ENCODE measurements at places on chromosomes 2 and 18.

DNA sequence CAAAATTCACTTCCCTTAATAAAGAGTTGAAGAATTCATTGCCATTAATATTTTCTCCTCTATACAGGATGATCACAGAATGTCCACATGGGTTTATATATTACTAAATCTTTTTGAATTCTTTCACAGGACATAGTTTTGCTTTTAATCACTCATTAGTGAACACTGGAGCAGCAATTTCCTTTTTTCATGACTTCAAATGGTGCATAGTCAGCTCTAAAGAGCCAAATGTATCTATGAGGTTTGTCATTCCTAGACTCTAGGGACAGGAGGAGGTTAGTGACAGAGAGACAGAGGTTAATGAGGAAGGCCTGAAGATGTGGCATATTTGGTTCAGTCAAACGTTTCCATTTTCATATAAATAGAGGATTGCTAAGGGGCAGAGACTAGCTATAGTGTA lies 111.8 kb downstream of the FSHR start:
- no peak for DNase-seq

- DNase-seq: no peak
Observed at GRCh38 chr2:8021921-8022320, 659.9 kb upstream of the ID2 start.

DNA sequence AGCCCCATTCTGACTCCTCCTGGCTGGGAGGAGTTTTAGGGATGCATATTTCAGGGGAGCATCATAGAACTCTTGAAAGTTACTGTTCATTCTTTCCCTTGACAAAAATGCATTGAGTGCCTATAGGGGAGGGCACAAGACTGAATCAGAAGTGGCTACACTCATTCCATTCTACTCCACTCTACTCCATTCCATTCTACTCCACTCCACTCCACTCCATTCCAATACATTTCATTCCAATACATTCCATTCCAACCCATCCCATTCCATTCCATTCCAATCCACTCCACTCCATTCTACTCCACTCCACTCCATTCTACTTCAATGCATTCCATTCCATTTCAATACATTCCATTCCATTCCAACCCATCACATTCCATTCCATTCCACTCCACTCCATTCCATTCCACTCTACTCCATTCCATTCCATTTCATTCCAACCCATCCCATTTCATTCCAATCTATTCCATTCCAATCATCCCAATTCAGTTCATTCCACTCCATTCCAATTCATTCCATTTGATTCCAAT lies 110.8 kb downstream of the LOXHD1 start:
- no peak for DNase-seq

GRCh38 chr2:74815941-74816340 lies 18.0 kb upstream of the HK2 start:
- no peak for DNase-seq

- DNase-seq: no peak
Observed at GRCh38 chr2:236250909-236251579, 13.2 kb downstream of the ASB18 start.

- no peak for DNase-seq
Observed at GRCh38 chr2:10297959-10298531, 4.7 kb upstream of the HPCAL1 start.

DNA sequence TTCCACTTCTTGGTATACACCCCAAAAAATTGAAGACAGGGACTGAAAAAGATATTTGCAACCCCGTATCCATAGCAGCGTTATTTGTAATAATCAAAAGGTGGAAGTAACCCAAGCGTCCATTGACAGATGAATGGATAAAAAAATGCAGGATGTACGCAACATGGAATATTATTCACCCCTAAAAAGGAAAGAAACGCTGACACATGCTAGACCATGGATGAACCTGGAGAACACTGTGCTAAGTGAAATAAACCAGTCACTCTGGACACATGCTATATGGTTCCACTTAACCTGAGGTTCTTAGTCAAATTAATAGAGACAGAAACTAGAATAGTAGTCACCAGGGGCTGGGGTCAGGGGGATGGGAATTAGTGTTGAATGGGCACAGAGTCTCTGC lies 38.6 kb upstream of the PRLH start:
- DNase-seq: no peak

GRCh38 chr2:209901172-209901571 lies 101.3 kb upstream of the RPE start:
- no peak for DNase-seq

DNA sequence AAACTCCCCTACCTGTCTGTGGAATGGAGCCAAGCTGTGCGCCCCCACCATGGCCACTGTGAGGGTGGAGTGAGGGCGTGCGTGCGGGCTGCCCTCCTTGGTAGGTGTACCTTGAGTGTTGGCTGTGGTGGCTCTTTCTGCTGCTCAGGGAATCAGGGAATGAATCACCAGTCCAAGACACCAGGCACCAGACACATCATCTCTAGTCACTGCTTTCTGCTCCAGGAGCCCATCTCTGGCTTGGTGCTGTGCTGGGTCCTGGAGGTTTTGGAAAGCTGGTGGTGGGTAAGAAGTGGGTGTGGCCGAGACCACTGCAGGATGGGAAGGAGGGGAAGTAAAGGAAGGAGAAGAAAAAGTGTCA lies 209.9 kb downstream of the SEPTIN10 start:
- no peak for DNase-seq

- no peak for DNase-seq
Observed at GRCh38 chr2:2633017-2633416, 301.9 kb upstream of the MYT1L start.

- no peak for DNase-seq
Observed at GRCh38 chr2:9641641-9642040, 10.8 kb upstream of the YWHAQ start.

DNA sequence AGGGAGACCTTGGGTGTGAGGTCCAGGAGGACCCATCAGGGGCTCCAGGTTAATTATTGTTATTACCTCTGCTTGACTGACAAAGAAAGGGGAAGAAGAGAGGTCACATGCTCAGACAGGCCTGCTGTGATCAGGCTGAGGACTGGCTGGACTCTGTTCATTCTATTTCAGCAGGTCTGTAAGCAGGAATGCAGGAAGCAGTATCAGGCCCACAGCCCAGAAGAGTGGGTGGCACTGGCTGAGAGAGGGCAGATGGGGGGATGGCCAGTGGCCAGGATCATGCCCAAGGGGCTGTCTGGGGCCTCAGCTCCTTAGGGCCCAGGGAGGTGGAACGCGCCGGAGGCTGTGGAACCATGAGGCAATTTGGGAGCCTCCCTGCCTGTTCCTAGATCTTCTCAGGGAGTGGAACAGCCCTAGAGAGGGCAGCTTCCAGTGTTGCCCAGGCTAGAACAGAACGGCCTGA lies 43.7 kb upstream of the ZBTB7C start:
- DNase-seq: no peak

DNA sequence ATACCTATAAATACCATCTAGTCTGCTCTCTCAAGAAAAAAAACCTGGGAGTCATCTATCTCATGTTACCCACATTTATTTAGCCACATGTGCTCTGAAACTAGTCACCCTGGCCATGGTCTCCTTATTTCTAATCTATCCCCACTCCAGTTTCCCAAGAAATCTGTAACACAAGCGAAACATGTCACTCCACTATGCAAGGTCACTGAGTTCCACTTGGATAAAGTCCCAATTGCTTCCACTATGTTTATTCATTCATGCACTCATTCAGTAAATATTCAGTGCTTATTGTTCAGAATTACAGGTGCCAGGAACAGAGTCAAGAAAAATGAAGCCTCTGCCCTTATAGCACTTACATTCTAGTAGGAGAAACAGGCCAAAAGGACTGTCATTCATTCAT lies 369.4 kb upstream of the CYRIA start:
- no peak for DNase-seq

DNA sequence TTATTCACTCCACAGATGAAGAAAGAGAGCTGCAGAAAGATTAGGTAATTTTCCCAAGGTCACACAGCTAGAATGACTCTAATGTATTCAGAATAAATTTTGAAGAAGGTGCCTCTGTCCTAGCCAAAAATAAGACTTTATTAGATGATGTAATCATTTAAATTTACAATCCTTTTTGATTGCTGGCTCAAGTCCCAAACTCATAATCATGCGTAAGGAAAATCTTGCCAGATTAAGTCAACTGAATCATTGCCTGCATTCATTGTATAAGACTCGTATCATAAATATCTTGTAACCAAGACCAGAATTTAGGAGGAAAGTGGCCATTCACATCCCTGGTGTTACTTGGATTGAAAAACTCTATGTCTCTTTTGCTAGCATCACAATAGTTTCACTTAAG lies 53.1 kb upstream of the STK39 start:
- DNase-seq: no peak

DNA sequence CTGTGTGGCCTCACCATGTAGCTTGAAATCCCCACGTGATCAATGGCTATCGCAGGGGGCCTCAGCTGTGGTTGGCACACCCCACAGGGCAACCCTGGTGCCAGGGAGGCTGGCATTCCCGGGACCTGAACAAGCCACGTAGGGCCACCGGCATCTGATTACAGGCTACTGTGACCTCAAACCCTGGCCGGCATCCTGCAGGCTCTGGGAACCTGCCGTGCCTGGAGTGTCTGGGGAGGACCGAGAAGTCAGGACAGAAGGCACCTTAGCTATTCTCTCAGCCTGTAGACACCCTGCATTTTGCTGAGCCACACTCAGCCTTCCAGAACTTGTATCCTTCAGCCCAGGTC lies 213.0 kb downstream of the GLI2 start:
- no peak for DNase-seq

DNA sequence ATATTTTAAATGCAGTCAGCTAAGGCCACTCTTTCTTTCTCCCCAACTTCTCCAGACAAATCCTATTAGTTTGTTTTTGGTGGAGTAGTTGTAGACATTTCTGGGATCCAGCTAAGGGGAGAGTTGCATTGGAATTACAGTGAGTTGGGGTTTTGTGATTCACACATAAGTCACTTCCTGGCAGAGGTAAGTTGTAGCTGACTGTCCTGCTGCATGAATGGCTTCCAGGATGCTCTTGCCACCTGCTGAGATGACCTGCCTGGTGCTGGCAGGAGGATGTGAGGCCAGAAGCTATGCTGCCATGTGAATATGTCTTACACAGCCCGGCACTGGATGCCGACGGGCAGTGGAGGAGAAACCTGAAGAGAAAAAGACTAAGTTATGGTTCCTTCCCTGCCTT lies 243.7 kb downstream of the TDRD15 start:
- no peak for DNase-seq

- no peak for DNase-seq
Observed at GRCh38 chr2:55459714-55460274, 40.1 kb upstream of the CCDC88A start.

GRCh38 chr2:178482437-178482836 lies 2.2 kb downstream of the PLEKHA3 start:
- DNase-seq: no peak

GRCh38 chr2:65438137-65438899 lies 5.9 kb upstream of the SPRED2 start:
- no peak for DNase-seq

- no peak for DNase-seq
Observed at GRCh38 chr2:10374362-10374943, 71.7 kb downstream of the HPCAL1 start.

DNA sequence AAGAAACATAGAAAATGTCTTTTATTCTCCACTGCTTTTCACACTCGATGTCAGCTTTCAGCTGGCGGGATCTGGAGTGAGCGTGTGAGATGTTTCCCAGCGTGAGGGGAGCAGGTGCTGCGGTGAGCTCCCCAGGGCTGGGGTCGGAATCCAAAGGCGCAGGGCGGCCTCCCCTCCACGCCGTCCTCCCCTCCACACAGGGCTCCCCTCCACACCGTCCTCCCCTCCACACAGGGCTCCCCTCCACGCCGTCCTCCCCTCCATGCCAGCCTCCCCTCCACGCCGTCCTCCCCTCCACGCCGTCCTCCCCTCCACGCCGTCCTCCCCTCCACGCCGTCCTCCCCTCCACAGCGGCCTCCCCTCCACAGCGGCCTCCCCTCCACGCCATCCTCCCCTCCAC lies 26.9 kb upstream of the KCNG2 start:
- DNase-seq: no peak

- no peak for DNase-seq
Observed at GRCh38 chr2:164745012-164745797, 96.4 kb downstream of the COBLL1 start.

DNA sequence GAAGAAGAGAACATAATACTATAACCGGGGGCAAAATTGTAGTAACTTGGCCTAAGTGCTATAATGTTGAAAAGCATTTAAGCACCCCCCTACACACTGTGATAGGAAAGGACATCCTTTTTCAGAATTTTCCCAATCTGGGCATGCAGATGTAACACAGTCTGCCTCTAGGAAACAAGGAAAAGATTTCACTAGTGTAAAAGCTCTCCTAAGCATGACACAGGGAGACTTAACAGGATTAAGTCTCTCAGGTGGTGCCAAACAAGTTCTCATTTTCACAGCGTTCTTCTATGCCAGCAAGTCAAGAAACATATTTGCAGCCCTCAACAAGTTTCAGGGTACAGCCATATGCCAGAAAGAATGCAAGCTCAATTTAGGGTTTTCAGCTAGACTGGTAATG lies 53.0 kb downstream of the NCKAP5 start:
- DNase-seq: no peak

- DNase-seq: peak; percentile 33
Observed at GRCh38 chr2:147910990-147911473, 66.2 kb downstream of the ACVR2A start.

DNA sequence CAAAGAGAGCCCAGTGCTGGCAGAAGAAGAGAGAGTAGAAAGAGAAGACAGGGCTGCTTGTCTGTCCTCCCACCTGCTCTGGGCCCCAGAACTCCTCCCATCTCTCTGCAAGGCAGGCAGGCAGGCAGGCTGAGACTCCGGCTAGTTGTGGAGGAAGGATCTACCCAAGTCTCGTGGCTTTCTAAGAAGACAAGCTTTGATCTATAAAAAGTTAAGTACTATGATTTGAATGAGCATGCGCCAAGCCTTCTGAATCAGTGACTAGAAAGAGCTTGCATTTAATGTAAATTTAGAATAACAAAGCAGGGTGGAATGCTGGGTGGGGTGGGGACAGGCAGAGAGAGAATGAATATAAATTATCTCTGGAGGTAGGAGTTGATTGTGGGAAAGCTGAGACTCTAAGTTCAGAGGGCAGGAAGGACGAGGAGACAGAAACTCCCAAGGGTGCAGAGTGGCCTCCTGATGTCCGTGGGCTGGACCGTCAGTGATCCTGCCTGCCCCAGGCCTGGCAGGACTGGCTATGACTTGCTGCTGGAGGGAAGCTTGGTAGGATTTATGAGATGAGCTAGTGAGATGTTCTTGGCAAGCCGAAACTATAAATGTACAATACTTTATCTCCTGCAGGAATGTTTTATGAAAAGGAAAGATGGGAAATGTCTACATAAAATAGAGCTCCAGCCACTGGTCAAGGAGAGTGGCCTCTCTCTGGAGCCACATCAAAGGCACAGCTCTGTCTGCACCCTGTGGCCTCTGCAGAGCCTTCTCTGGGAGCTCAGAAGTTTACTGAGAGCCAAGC lies 447.5 kb downstream of the TNS1 start:
- DNase-seq: no peak
